ENCODE measurements at places on chromosomes 3 and 15.

DNA sequence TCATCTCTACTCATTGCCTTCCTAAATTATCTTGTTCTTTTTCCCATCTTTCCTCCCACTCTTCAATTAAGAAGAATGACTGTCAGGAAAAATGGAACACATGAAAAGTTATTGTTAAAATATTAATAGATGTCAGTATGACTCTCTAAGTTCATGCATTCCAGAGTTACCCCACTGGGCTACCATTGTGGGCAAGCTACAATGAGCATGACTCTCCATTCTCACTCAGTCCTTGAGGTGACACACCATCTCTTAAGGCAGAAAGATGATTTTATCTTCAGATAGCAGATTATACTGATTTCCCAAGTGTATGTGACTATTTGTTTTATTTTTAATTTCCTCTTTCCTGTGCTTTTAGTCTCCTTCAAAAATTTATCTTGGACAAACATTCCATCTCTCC is 144.3 kb downstream of the ALCAM start:
- no peak for DNase-seq

GRCh38 chr15:49215768-49216739 is 46.0 kb downstream of the GALK2 start:
- no peak for DNase-seq

DNA sequence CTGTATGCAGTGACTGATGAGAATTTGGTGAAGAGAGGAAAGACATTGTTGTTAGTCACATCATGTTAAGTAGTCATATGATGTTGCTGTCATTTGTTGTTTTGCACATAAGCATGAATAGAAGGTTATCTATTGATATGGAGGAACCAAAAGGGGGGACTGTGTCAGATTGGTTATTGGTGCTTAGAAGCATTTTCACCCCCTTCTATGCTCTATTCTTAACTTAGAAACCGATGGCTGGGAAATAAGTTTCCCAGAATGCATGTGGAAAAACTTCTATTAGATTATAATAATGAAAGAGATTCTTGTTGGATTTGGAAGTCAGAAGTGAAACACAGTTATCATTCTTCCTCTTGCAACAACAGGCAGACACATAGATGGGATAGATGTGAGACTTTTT is 33.2 kb upstream of the CADM2 start:
- no peak for DNase-seq

DNA sequence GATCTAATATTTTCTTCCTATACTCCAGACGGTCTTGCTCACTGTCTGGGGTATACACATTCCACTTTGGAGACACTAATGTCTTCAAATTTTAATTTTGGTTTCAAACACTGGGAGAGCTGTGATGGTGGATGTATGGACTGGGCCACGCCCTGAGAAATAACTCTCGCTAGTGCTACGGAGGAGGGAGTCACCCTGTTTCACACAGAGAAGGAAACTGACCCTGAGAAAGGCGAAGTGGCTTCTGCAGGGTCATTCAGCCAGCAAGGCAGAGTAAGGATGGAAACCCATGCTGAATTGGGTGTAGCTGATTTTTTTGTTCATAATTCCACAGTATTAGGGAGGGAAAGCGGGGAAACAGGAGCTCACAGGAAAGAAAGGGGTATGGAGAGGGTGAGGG is 8.6 kb upstream of the SKIC8 start:
- DNase-seq = no peak

DNA sequence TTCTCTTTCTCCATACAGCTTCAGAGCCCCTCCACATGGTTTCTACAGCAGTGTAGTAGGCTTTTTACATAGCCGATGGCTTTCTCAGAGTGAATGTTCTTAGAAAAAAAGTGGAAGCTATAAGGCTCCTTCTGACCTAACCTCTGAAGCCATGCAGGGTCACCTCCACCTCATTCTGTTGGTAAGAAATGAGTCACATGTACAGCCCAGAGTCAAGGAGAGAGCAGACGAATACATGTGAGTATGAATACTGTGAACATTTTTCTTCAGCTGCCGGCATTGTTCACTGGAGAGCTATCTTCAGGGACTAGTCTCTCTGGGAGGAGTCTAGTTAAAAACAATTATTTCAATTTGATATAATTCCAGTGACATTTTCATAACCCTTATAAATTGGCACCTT is 68.2 kb upstream of the THRB start:
- no peak for DNase-seq

DNA sequence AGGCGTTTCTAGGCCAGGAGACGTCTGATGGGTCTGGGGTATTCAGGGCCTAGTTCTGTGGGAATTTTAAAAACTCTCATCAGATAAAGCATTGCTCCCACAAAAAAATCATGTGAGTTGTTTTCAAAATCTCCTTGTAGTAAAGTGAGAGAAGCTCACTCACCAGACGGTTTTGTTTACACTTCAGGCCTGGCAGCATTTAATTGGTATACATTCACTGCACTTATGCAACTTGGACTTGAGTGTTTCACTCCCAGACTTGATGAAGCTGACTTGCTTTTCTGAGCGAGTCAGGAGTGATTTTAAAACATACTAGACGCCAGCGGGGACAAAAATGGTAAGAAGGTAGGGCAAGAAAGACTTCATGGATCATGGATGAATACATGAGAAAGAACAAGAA is 75.2 kb downstream of the SLCO3A1 start:
- no peak for DNase-seq

- no peak for DNase-seq
These were observed 47.3 kb downstream of the IQSEC1 start for GRCh38 chr3:13025778-13026518.

DNA sequence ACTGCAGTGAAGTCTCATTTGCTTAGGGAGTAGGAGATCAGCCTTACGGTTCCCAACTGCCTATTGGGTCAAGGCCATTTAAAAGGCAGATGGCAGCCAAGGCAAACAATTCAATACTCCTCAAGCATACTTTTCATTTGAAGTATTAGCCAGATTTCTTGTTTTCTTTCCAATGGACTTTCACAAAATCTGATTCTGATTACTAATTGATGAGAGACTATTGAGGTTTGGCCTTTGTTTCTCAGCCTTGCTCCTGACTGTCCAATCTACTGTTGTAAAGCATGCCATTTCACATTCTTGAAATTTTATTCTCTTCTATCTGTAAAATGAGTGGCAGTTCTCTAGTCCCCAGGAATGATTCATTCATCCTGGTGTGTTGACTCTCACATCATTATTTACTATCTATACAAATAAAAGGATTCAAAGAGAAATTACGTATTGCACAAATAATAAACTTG is 166.2 kb upstream of the TGFBR2 start:
- DNase-seq = no peak

- DNase-seq = no peak
These were observed 2.0 kb downstream of the DVL3 start for GRCh38 chr3:184157206-184157605.
